Muscle of leg (tissue), 16 donors: ENCODE measurements at places on chromosomes 4 and X. TPM values are rescaled to one million over a fixed set of nuclear protein-coding genes. Genes with fewer than 3 reads are reported as not detected.

The CFP gene
- total RNA-seq, result 3.2 TPM

The SSX4B gene
- total RNA-seq, result not detected

The KIAA1210 gene
- total RNA-seq, result 0.18 TPM

DNA sequence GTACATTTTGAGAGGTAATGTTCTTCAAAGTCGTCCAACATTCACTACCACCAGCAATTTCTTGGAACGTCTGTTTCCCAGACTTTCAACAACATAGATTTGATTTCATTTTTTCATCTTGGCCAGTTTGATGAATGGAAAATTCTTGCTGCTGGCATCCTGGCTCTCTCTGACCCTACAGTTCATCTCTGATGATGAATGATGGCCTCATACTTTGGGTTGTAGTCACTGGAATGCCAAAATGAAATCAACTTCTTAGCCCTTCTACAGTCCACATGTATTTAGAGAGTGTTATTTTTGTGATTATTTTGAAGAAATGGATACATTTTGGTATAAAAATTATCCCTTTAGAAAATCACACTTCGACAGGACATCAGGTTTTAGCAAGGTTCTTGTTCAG lies 8.8 kb downstream of the CHST7 start:
- no peak for DNase-seq

DNA sequence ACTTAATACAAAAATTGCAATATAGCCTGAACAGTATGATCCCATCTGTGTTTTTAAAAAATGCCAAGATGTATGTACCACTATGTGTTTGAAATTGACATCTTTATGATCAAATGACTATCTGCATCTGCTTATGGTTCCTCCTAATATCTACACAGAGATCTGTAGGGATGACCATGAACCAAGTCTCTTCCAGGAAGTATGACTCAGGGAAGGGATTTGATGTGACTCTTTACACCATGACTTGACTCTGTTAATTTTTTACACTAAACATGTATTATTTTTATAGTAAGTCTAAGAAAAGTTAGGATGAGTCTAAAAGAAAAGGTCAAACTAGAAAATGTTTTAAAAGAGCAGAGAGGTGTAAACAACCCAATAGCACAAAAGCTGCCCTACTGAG lies 164.0 kb downstream of the SH3KBP1 start:
- DNase-seq, result no peak

DNA sequence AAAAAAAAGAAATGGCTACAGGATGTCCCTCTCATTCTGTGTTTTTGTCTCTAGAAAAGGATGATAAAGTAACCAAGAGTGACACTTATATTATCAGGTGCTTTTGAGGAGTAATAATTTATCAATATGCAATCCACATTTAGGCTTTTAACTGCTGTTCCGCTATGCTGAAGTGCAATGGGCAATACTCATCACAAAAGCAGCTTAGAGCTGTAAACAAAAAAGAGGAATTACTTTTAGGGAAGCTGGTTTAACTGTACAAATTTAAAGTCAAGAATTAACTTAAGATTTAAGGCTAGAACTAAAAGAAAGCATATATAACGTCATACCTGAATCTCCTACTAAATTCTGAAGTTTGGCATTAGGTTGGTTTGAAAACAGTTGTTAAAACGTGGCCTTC lies 93.5 kb upstream of the DDX3X start:
- DNase-seq, result peak; percentile 25

- peak; percentile 84 for DNase-seq
These were observed 118.0 kb upstream of the EDNRA start for GRCh38 chr4:147362938-147363337.

DNA sequence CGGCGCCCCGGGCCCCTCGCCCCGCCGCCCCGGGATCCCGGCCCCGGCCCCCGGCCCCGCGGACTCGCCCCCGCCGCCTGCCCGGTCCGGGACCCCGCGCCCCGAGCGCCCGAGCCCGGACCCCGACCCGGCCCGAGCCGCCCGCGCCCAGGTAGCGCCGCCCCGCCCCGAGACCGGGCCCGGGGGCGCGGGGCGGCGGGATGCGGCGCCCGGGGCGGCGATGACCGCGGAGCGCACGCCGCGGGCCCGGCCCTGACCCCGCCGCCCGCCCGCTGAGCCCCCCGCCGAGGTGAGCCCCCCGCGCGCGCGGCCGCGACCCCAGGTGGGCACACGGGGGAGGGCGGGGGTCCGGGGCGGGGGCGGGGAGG lies 224 bp downstream of the FGFRL1 start:
- no peak for DNase-seq

GRCh38 chr4:186472948-186473347 lies 82.4 kb downstream of the MTNR1A start:
- peak; percentile 61 for DNase-seq

GRCh38 chrX:134541906-134542305 lies 81.9 kb downstream of the HPRT1 start:
- DNase-seq, result peak; percentile 25

DNA sequence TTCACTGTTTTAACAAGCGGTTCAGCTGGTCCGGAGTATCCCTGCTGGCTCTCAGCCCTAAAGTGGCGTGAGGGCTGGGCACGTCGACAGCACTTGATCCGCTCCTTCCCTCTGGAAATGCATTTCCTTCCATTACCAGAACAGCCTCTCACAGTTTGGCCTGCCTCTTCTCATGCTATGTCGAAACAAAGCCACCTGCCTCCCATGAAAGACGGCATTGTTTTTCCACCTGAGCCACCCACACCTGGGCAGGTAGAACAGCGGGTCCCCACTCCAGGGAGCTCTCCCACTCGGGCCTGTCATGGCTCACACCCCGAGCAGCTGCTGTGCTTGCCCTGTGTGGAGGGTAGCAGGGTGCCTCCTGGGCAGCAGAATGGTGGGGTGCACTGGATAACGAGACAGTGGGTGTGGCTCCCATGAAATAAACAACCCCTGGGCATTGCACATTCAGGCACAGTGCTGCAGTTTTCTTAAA lies 86.2 kb downstream of the FHDC1 start:
- DNase-seq, result no peak
